Hematopoietic multipotent progenitor cell treated with erythropoietin and hydrocortisone succinate and interleukin-3 and kit ligand, for 17 days (in vitro differentiated cells): ENCODE measurements at places on chromosomes 6 and 20.

GRCh38 chr6:44224965-44225305 lies 1.5 kb downstream of the SLC29A1 start:
- DNase-seq = no peak

DNA sequence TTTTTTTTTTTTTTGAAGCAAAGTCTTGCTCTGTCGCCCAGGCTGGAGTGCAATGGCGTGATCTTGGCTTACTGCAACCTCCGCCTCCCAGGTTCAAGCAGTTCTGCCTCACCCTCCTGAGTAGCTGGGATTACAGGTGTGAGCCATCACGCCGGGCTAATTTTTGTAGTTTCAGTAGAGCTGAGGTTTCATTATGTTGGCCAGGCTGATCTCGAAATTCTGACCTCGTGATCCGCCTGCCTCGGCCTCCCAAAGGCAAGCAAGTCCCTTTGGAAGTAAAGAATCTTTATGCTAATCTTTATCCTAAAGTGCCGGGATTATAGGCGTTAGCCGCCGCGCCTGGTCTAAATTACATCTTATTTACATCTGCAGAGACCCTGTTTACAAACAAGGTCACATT lies 1.5 kb downstream of the PSMG4 start:
- no peak for DNase-seq

GRCh38 chr6:116059713-116060571 lies 749 bp downstream of the FRK start:
- DNase-seq = no peak

DNA sequence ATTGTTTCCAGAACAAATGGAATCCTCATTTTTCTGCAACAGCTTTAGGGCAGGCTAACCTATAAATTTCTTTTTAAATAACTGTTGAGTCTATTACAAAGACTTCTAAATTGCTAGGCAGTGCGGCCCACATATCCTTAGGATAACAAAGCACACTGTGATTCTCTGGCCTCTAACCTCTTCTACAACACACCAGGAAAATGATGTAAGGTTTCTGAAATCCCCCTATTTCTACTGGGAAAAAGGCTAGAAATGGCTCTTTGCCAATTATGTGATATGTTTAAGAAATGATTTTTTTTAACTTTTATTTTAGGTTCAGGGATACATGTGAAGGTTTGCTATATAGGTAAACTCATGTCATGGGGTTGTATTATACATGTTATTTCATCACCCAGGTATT lies 17.3 kb upstream of the NT5E start:
- no peak for DNase-seq

DNA sequence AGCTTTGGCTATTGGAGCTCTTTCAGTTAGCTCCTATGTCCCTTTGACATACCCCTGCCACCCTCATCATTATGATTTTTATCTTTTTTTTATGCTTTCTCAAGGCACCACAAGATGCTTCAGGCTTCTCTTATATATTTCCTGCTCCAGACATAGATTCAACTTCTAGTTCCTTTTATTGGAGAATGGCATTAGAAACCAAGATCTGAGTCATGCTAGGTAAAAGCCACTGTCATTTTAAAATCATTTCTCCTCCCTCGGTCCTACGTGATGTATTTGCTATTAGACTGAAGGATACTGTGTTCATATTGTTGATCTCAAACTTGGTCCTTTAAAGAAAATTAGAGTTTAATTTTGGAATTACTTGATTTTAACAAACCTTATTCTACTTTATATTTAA lies 8.3 kb downstream of the TENT5A start:
- no peak for DNase-seq

DNA sequence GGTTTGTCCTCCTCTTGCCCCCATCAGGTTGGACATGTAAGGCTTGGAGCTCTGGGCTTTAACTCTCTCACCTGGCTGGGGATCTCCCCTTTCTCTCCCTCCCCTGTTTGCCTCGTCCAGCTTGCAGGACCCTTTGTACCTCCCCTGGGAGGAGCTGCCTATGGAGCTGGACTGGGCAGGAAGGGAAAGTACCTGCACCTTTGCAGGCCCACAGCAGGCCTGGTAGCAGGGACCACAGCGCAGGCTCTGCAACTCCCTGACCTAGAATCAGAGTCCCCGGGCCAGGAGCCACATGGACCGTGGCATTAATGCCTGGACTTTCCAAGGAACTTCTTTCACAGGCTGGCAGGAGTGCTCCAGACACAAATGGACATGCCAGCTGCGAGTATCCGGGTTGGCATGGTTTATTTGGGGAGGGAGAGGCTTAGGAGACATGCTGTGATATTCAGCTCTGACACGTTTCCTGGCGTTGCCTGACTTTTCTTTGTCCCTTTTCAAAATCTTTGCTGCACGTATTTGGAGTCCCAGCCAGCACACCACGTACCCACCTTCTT lies 268.5 kb upstream of the EXOC2 start:
- no peak for DNase-seq
